ENCODE measurements at places on chromosomes 3 and 15. TPM values are rescaled to one million over a fixed set of nuclear protein-coding genes. Genes with fewer than 3 reads are reported as not detected.

DNA sequence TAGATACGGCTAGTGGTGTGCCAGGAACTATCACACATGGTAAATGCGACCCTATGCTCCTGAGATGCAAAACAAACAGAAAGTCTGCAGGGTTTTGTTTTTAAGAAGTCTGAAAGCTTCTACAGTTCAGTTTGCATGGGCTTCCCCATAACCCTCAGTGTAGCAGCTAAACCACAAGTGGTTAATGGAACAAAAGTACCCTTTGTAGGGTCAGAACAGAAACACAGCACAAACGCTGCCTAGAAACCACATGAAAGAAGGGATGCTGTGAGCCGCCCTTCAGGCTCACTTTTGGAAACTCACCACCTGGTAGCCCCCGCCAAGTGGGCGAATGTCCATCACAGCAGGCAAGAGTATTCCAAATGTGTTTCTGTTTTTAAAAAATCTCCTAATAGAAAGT is 46.2 kb downstream of the CTDSPL start:
- no peak for DNase-seq

DNA sequence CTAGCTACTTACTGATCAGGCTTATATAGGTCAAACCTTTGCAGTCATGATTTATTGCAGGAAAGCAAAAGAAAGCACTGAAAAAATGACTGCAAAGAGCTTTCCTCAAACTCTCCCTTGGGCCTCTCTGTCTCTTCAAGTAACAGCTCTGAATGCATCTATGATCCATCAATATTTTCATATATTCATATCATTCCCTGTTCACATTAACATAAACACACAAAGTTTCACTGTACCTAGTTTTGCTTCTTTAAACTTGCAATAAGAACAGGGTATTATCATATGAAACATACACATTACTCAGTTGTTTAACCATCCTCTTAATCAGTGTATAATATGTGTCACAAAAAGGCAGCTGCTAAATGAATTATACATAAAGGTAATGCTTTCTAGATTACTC is 107.9 kb upstream of the ARL6 start:
- DNase-seq = no peak

DNA sequence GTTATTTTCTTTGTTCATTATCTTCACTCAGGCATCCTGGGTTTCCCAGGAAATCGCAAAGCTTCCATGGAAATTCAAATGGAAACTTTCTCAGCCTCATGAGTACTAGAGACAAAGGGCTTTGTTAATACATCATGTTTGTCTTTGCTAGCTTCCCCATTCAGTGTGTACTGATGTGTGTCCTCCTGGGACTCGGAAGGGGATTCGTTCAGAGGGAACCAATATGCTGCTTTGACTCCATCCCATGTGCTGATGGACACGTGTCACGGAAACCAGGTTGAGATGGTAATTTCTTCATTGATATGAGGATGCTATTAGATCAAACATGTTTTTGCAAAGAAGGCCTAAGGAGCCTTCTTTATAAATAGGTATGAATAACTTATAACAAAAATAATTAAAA is 87.0 kb upstream of the KCNAB1 start:
- no peak for DNase-seq

DNA sequence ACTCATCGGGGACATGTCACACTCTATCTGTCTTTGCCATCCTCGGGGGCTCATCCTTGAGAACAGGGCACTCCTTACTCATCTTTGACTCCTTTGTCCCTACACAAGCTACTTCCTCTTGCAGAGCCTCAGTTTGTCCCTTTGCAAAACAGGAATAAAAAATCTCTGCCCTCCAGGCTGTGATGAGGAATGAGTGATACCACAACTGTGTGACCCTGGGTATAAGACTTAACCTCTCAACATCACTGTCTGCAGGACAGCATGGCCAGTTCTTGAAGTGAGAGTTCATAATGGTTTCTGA is 48.5 kb downstream of the IQSEC1 start:
- no peak for DNase-seq

- DNase-seq = no peak
Observed at GRCh38 chr3:38650248-38650951, 913 bp upstream of the SCN5A start.

DNA sequence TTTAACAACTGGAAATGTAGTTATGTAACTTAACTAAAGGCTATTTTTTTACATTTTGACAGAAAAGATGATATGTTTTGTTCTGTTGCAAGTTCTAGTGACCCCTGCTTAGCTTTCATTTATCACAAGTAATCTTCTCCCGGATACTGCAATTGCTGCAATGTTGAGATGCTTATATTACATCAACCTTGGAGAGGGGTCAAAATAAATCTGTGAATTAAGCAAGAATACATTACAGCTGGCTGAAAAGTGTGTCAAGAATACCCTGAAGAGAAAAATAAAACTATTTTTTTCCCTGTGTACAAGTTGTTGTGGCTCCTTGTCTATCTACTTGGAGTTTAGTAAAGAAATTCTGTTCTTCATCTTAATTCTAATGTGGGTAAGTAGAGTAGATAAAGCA is 232.1 kb upstream of the GOLIM4 start:
- DNase-seq = peak; percentile 12

DNA sequence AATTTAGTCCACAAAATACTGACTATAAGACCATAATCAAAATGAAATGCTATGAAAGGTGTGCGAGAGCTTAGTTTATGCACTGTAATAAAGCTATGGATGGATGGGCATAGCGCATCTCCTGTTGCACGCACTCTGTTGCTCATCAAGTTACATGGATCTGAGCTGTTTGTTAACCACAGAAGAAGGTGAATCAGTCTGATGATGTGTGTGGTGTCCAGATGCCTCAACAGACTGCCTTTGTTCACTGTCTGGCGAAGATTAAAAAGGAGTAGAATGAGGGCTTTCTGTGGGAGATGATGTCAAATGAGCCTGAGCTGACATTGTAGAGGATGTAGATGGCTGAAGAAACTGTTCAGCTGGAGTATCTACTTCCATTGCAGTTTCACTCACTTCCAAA is 36.1 kb downstream of the NSMCE3 start:
- peak; percentile 12 for DNase-seq

GRCh38 chr15:40999190-40999589 is 45.9 kb downstream of the CHAC1 start:
- DNase-seq = peak; percentile 98

GRCh38 chr15:34616613-34617012 is 33.2 kb upstream of the GOLGA8B start:
- DNase-seq = peak; percentile 49

DNA sequence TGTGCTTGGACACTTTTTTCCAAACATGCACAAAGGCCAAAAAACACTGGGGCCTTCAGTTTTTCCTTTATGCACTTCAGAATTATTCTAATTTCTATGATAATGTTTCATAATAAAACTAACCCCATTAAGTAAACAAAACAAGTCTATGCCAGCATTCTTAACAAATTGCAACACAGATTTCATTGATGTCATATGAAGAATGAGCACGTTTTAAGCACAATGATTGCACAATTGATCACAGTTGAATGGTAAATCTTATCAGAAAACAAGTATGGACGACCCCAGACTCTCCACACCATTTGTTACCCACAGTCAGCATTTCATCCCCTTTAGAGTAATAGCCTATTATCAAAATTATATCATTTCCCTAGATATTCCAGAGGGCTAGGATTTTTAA is 46.7 kb upstream of the PROK2 start:
- DNase-seq = no peak

- DNase-seq = peak; percentile 33
Observed at GRCh38 chr15:91965501-91966193, 112.1 kb downstream of the SLCO3A1 start.

DNA sequence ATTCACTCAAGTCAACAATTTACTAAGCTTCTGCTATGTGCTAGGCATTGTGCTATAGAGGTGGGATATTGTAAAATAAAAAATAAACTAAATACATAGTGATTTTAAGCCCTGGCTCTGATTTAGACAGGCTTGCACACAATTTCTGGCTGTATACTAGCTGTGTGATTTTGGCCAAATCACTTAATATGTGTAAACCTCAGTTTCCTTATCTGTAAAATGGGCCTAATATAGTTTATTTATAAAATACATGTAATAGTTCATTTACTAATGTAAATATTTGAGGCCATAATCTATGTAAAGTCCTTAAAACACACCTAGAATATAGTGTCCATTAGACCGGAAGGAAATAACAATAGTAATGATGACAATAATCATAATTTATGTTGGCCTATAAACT is 363.1 kb downstream of the CLSTN2 start:
- DNase-seq = no peak

DNA sequence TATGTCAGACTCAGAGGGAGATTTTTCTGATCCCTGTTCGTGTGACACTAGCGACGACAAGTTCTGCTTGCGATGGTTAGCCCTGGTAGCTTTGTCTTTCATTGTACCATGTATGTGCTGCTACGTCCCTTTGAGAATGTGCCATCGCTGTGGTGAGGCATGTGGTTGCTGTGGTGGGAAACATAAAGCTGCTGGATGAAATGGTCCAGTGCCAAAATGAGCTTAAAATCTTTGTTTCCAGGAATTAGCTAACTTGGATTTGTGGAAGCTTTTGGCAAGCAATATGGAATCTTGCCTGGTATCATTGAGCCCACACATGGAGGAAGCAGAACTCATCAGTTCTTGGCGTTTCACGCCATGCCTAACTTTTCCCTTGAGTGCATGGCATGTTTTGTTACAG is 98.8 kb downstream of the SPRED1 start:
- DNase-seq = no peak

- DNase-seq = no peak
Observed at GRCh38 chr3:48398701-48399386, 26.8 kb downstream of the FBXW12 start.

DNA sequence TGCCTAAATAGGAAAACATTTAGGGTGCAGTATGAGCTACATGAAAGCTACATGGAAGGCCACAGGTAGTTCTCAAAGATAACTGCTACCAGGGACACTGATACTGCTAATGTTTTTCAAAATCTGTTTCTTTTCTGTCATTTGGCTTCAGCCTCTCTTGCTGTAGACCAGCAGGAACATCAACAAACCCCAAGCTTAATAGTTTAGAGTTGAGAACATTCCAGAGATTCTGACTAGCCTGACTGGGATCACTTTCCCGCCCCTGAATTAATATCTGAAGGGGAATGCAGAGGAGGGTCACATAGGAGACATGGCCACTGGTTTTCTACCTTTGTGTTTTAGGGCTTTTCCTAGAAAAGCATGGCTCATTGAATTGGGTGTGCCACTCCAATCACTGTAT is 16.9 kb upstream of the C3orf38 start:
- no peak for DNase-seq

- no peak for DNase-seq
Observed at GRCh38 chr3:51709004-51709420, 2.1 kb downstream of the GRM2 start.

- peak; percentile 38 for DNase-seq
Observed at GRCh38 chr3:139519998-139520737, 19.4 kb downstream of the RBP1 start.

DNA sequence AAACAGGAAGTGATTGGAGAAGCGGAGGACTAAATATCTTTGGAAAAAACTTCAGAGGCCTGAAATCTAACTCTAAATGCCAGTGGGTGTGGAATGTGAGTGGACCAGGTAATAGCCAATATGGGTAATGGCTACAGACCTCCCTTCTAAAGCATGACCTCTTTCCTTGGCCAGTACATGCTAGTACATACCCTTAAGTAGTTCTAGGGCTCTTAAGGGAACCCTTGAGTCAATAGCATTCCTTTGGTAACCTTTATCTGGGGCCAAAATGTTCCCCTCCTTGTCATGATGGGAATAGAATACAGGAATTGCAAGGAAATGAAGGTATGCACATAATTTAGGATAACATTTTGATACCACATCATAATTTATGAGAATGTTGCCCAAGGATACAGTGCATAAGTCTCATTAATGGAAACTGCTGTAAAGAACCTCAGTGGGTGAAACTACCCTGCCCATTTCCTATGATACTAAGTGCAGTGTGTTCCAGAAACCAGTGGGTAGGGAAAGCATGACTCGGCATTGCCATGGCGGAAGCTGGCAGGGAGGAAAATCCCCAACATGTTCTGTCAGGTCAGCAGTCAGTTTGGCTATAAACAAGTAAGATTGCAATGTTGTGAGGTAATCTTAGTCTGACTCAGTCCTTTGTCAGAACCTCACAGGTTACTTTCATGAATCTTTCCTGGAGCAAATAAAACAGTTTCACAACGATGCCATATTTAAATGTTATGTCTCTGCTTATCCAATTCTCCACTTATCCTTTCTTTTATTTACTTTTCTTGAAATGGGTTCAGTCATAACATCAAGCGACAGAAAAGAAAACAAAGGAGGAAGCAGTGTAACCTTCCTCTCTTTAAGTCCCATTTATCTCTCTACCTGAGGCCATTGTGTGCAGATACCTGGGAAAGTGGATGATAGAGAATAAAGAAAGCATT is 23.5 kb upstream of the RAP2B start:
- peak; percentile 96 for DNase-seq

DNA sequence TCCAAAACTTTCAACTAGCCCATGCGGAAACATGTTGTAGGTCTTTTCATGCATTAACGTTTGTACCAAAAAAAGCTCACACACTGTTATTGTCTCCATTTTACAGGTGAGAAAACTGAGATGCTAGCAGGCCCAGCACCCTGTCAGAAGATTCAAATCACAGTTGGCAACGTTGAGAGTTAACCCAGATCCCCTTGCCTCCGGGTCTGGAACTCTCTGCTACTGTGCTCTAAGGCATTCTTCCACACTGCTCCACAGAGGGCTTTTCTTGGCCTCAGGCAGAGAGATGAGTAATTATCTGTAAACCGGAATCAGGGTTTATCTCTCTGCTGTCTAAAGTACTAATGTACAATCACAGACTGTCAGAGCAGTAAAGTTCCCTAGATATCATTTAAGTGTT is 186.0 kb upstream of the LPP start:
- peak; percentile 45 for DNase-seq

The ZNF502 gene
- 5.7 TPM for total RNA-seq

The SKOR1 gene
- total RNA-seq = not detected

The SUSD5 gene
- total RNA-seq = 2.9 TPM

The GP9 gene
- not detected for total RNA-seq

The LRRN1 gene
- under 0.01 TPM for total RNA-seq

The SLC27A2 gene
- not detected for total RNA-seq

The RTP1 gene
- total RNA-seq = not detected

The HIGD2B gene
- not detected for total RNA-seq

Data from IMR-90 (cell line).